NCI-H510A treated with DMSO at 0.1 percent for 48 hours (cell line): ENCODE measurements at places on chromosomes 7 and 10.

GRCh38 chr10:2049560-2049959, 312.2 kb upstream of the ADARB2 start:
- DNase-seq, result no peak

GRCh38 chr10:131220601-131221171, 90.8 kb downstream of the TCERG1L start:
- no peak for DNase-seq

- no peak for DNase-seq
These were observed 117.5 kb upstream of the PRPS1L1 start for GRCh38 chr7:18145160-18145559.

DNA sequence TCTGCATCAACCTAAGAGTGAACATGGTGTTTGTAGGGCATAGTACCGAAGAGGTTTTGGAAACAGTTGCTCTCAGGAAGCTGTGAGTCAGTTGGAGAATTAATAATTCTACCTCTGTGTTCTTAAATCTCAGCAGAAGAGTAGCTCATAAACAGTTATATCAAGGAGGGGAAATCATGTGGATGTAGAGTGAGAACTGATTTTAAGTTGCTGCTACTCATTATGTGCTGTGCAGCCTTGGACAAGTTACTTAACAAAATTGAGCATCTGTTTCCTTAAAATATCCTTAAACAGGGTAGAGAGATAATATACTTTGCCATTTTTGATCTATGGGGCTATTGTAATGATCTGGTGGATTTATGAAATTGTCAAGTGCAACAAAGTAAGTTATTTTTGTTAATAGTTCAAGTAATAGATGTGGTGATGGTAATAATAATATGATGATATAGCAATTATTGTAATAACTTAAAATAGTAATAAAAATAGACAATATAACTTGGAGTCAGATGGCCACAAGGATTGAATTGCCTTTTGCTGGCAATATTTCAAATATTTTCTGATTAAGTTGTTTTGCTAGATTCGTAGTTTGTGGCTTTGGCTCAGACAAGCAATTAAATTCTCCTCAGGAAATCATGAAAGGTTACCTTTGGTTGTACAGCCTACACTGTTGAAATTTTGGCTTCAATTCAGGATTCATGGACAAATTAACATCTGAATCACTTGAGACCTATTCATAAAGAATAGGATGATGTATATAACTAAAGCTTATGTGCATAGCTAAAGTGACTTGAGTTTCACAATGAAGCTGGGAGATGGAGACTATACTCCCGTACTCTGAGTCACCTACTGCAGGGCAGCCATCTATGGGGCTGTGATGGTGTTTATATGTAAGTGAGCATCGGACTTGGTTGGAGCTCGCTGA, 228.5 kb downstream of the CDK14 start:
- no peak for DNase-seq

GRCh38 chr10:131872011-131872826, 28.6 kb upstream of the PPP2R2D start:
- no peak for DNase-seq

- peak; percentile 30 for DNase-seq
These were observed 482 bp upstream of the ERCC6 start for GRCh38 chr10:49539320-49539885.

GRCh38 chr7:151175047-151175792, 7.7 kb upstream of the GBX1 start:
- DNase-seq, result no peak

DNA sequence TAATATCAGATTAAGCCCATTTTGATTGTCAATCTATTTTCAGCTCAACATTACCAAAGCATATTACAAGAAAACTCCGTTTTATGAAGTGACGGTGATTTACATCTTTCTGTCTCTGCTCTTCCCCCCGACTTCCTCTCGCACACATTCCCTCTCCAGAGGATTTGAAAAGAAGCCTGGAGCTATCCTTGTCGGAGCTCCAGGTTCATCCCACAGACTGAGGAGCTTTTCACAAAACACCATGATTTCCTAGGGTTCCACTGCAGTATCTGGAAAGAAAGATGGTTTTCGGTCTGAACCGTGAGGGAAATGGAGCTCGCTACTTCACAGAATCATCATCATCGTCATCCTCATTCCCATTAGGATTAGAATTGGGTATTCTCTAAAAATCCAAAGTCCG, 655.5 kb upstream of the MGMT start:
- DNase-seq, result no peak
